SK-N-SH (cell line): ENCODE measurements at places on chromosomes 3 and 15. TPM values are rescaled to one million over a fixed set of nuclear protein-coding genes. Genes with fewer than 3 reads are reported as not detected.

GRCh38 chr3:101170062-101170771 lies 150.2 kb downstream of the IMPG2 start:
- no peaks in the 10 kb centered on the region for H3K27me3 ChIP-seq
- H3K4me1 ChIP-seq: no peaks in the 10 kb centered on the region
- H3K4me3 ChIP-seq: no peak overlapping the region
- H3K27ac ChIP-seq: no peak overlapping the region
- no peaks in the 10 kb centered on the region for H3K36me3 ChIP-seq
- no peak for DNase-seq

Gene MAGEL2
- 0.03 TPM in 2 replicates for polyA plus RNA-seq

DNA sequence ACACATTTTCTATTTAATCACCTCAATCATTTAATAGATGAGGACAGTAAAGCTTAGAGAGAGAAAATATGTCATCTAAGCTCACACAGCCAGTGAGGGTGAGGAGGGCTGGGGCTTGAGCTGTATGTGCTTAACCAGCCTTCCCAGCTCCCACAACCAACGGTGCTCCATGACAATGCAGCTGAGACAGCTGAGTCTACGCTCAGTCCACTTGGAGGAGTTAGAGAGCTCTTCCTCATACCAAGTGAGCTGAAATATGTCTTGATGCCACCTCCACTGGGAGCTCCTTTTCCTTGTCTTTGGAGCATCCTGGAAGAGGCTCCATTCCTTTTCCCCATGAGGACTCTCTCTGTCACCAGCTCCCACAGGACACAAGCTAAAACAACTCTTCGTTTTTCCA lies 9.3 kb downstream of the HOMER2 start:
- no peaks in the 10 kb centered on the region for H3K27me3 ChIP-seq
- no peaks in the 10 kb centered on the region for H3K4me1 ChIP-seq
- no peak overlapping the region for H3K4me3 ChIP-seq
- H3K27ac ChIP-seq: no peak overlapping the region
- H3K36me3 ChIP-seq: no peaks in the 10 kb centered on the region

Gene LRRC15
- 0.02 and 0.03 TPM in 2 replicates for polyA plus RNA-seq

DNA sequence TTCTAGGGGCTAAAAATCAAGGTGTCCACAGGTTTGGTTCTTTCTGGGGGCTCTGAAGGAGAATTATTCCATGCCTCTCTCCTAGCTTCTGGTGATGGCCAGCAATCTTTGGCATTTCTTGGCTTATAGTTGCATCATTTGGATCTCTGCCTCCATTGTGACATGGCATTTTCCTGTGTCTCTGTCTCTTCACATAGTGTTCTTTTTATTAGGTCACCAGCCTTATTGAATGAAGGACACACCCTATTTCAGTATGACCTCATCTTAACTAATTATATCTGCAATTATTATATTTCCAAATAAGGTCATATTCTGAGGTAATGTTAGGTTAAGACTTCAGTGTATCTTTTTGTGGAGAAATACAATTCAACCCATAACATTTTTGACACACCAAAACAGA lies 3.2 kb upstream of the GBE1 start:
- no peaks in the 10 kb centered on the region; the same call in 1 of the 2 replicates for H3K4me1 ChIP-seq
- H3K27ac ChIP-seq: no peak overlapping the region
- no peaks in the 10 kb centered on the region for H3K27me3 ChIP-seq
- no peak overlapping the region for H3K4me3 ChIP-seq
- no peak for DNase-seq

- no peaks in the 10 kb centered on the region for H3K27me3 ChIP-seq
- peak overlapping the region; percentile 56 for H3K27ac ChIP-seq
- H3K4me1 ChIP-seq: peaks cover 17% of the 10 kb centered on the region
- no peak for DNase-seq
Observed at GRCh38 chr3:117660941-117661817, 951.6 kb downstream of the TUSC7 start.
